ENCODE measurements at places on chromosomes 13 and 19.

DNA sequence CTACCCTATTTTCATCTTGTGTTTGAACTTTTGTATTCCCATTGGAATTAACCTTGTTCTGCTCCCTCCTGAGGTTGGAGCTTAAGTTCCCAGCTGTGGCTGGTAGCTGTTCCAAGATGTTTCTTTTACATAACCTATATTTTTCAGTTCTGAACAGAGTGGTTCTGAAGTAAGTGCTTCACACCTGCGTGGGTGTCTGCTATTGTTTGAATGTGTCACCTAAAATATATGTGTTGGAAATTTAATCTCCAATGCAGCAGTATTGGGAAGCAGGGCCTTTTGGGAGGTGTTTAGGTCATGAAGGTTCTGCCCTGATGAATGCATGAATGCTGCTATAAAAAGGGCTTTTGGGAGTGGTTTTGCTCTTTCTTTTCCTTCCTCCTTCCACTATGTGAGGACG is 123.8 kb downstream of the LACC1 start:
- no peak for DNase-seq

DNA sequence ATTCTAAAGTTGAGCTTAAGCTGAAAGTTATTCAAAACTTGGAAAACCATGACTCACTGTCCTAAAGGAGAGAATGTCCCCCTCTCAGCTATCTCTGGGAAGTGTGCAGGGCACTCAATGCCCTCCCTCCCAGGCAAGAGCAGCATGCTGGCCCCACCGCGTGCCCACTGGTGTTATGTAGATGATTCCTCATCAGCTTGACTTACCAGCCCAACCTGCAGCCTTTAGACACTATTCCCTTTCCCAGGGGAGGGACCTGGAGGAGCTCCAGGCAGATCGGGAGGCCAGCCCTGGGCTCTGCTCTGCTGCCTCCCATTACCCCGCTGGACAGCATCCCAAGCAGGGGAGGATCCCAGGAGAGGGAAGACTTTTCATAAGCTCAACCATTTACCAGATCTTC is 124.6 kb downstream of the FGF14 start:
- DNase-seq, result no peak

DNA sequence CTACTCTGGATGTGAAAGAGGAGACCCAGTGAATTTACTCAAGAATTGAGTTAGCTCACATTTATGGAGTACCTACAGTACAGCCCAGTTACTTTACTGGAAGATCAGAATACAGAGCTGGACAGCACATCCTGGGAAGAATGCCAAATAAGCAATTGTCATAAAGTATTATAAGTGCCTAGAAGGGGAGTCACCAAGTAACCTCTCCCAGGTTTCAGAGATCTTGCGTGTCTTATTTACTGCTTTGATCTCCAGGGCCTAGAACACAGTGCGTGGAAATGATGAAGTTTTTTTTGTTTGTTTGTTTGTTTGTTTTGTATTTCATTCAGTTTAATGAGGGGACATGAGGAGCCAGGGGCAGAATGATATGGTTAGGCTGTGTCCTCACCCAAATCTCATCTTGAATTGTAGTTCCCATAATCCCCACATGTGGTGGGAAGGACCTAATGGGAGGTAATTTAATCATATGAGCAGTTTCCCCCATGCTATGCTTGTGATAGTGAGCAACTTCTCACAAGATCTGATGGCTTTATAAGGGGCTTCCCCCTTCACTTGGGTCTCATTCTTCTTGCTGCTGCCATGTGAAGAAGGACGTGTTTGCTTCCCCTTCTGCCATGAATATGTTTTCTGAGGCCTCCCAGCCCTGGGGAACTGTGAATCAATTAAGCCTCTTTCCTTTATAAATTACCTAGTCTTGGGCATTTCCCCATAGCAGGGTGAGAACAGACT is 5.2 kb downstream of the GARRE1 start:
- DNase-seq, result no peak

DNA sequence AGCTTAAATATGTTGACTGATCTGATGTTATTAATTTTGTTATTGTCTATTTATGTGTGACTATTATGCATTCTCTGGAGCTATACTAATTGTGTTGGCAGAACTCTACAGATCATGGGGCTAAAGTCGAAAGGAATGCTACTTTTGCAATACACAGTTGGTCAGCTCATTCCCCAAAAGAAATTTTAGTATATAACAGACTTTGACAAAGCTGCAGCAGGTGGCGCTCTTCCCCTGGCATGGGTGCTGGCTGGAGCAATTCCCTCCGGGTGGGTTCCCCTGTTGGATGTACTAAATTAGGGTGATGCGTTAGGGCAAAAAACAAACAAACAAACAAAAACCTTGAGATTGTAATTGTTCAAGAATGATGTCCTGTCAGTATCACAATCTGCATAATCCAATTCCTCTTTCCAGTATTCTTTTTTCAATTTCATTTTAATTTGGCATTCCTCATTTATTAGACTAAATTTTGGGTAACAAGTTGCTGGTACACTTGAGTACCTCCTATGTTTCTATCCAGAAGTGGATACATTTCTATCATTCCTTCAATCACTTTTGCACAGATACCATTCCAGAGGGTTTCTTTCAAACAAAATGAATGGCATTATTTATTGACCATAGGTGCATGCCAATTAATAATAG is 322.8 kb upstream of the EDNRB start:
- no peak for DNase-seq

DNA sequence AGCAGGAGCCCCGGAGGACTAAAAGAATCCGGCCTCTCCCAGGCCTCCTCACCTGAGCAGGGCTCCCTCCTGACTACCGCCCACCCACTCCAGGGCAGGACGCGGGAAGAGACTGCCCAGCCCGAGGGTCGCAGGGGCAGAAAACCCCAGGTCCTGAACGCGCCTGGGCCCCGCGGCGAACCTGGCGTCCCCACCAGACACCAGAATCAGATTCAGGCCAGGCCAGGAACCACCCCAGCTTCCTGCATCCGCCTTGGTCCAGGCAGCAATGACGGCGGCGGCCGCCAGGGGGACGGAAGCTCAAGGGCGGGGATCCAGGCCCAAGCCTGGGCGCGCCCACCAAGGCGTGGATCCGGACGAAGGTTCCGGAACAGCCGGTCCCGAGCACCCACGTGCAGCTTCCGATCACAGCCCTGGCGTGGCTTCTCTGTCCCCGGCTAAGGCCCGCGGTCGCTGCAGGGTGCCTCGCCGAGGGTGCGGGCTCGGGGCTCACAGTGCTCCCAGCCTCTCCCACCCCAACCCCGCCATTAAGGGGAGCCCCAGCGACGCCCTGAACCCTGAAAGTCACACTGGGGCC is 3.6 kb downstream of the LGALS7 start:
- DNase-seq, result peak; percentile 58

DNA sequence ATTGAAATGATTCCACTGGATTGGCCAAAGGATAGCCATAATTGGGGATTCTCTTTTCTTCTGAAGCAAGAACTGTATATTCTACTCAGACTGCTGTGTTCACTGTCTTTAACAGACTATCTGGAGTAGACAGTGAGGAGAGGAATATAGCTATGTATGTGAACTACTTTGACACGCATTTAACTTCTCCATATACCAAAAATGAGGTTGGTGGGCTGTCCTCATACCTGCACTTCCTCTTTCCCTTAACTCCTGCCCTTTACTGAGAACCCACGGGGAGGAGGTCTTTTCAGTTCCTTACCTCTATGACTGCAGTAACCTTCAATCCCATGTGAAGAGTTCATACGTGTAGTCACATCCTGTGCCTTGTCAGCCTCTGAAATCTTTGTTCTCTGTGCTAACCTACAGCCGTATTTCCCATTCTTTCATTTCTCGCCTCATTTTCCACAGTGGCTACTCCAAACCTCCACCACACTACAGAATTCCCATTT is 305.8 kb downstream of the MTUS2 start:
- DNase-seq, result no peak

DNA sequence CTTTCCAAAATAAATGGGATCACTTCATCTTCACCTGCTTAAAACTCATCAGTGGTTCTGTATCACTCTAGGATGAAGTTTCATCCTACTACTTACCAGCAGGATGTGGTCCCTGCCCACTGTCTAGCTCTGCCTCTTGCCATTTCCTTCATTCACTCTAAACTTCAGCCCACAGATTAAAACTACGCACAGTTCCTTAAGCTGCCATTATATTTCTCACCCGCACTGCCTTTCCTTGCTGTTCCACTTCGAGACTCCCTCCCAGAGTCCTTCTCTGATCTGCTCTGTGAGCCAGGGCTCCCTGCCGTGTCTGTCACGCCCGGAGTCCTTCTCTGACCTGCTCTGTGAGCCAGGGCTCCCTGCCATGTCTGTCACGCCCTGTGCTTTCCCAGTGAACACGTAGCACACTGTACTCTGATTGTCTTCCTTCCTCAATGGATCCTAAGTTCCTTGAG is 52.0 kb upstream of the NPAS1 start:
- DNase-seq, result no peak

GRCh38 chr13:42174344-42175162 is 97.4 kb upstream of the AKAP11 start:
- no peak for DNase-seq

DNA sequence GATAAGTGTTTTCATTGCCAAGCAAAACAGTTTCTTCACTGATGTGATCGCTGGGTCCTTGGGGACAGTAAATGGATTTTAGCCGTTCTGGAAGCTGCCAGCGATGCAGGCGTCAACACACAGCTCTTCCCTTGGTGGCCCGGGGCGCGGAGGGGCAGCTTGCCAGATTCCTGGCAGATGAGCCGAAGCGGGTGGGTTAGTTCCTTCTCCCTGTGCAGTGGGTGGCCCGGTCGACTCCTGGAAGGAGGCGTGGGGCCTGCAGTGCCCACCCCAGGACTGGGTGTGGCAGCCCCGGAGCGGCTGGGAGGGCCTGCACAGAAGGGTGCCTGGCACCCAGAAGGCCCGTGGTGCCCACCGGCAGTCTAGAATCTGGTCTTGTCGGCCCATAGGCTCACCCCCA is 69.0 kb downstream of the KDM4B start:
- DNase-seq, result no peak

- no peak for DNase-seq
These were observed 16.6 kb downstream of the OLFM4 start for GRCh38 chr13:53045189-53045588.

DNA sequence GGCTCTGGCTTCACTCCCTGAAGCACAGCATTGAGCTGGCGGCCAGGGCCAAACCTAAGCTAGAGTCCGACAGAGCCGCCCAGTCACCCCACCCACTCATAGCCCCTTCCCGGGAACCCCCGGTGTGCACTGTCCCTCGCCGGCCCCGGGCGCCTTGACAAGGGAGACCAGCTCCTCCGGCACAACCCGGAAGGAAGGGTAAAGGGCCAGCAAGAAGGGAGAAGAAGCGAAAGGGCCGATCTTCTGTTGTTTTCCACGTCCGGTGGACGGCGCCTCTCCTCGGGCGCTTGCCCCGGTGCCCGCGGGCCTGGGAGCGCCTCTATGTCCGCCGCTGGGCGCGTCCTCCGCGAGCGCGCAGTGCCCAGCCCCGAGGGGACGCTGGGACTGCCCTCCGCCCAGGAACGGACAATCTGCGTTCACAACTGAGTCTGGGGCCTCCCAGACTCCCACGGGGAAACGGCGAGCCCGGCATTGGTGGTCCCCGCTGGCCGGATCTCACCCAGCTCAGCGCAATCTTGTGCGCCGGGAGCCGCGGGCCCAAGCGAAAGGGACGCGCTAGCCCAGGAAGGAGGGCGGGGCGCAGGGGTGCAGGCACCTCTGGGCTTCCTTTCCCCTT is 172.5 kb upstream of the MIR17HG start:
- no peak for DNase-seq

DNA sequence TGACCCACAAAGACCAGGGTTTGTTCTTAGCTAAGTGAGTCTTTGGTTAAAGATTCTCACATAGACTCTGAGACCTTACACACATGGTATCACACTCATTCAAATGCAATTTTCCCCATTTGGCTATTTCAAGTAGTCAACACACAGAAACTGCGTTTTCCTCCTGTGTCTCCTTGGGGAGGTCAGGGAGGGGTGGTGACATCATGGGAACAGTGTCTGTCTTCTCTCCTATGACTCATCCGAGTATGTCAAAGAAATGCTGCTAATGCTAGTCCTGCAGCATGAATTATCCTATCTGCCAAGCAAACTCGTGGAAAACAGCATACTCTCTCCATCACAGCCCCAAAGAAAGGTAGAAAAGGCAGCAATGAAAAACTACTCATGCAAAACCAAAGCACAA is 100.2 kb downstream of the ENOX1 start:
- DNase-seq, result no peak

DNA sequence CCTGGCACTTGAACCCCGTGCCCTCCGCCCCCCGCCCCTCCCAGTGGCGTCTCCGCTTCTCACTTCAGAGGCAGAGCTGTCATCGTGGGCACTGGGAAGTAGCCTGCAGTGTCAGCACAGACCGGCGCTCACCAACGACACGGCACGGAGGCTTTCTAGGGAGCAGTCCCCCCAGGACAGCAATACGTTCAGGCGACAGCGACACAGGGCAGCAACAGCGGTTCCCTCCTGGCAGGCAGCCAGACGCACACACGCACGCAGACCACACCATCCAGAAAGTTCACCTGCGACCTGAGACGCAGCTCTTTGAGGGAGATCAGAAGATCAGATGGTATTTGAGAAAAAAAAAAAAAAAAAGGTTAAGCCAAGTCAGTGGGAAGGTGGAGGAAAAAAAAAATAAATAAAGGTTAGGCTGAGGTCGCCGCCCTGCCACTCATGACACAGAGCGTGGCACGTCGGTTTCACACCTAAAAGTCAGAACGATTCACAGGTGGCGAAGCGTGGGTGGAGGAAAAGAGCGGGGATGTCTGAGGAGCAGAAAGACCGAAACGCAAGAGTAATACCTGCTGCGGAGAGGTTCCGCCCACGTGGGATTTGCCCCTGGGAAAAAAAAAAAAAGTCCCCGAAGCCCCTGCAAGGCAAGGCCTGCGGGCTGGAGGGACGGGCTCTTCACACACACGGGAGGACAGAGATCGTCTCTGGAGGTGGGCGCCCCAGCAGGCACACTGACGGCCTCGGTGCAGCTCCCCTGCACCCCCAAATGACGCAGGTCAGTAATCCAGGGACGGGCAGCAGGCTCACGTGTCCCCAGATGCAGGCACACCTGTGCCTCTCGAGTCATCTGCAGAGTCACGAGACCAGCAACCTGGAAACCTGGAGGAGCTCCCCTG is 94.5 kb downstream of the GNG7 start:
- no peak for DNase-seq

GRCh38 chr13:98410612-98411011 is 166.3 kb downstream of the STK24 start:
- DNase-seq, result no peak

- DNase-seq, result no peak
These were observed 131.3 kb upstream of the POSTN start for GRCh38 chr13:37729876-37730275.

GRCh38 chr13:19795956-19796355 is 13.2 kb upstream of the PSPC1 start:
- DNase-seq, result no peak

GRCh38 chr13:98751367-98751782 is 1.1 kb downstream of the SLC15A1 start:
- no peak for DNase-seq

GRCh38 chr13:80123945-80124344 is 217.0 kb downstream of the SPRY2 start:
- DNase-seq, result no peak

GRCh38 chr13:113021391-113021790 is 52.4 kb downstream of the MCF2L start:
- DNase-seq, result no peak

Measured in C1 segment of cervical spinal cord (tissue), 14 donors.